ENCODE measurements at places on chromosomes 12 and 14. TPM values are rescaled to one million over a fixed set of nuclear protein-coding genes. Genes with fewer than 3 reads are reported as not detected.

The AICDA gene
- 0.65 TPM for polyA plus RNA-seq

- DNase-seq: peak; percentile 76
Observed at GRCh38 chr12:132327336-132328171, 1.8 kb downstream of the GALNT9 start.

GRCh38 chr12:93706824-93707223 lies 29.6 kb downstream of the CRADD start:
- DNase-seq: no peak

The HOXC6 gene
- 30.0 TPM for polyA plus RNA-seq

The PTPRQ gene
- 36.6 TPM for polyA plus RNA-seq

The RITA1 gene
- 21.5 TPM for polyA plus RNA-seq

- no peak for DNase-seq
Observed at GRCh38 chr12:75954041-75954440, 77.5 kb downstream of the PHLDA1 start.

The SYNDIG1L gene
- polyA plus RNA-seq: 0.31 TPM

DNA sequence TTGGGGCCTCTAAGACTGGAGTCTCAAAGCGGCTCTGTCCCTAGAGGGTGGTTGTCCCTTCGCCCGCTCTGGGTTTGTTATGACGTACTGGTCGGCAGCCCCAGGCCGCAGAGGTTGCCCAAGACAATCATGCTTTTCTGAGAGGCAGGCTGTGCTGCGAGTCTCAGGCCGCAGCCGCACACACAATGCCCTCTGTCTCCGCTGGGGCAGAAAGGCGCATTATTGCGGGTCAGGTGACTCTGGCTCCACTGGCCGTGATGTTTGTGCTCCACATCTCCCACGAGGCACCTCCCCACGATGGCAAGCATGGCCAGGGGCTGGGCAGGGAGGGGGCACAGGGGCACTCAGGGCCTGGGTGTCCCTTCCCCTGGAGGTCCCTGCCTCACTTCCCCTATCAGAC lies 21.0 kb upstream of the PLEKHG3 start:
- DNase-seq: no peak

DNA sequence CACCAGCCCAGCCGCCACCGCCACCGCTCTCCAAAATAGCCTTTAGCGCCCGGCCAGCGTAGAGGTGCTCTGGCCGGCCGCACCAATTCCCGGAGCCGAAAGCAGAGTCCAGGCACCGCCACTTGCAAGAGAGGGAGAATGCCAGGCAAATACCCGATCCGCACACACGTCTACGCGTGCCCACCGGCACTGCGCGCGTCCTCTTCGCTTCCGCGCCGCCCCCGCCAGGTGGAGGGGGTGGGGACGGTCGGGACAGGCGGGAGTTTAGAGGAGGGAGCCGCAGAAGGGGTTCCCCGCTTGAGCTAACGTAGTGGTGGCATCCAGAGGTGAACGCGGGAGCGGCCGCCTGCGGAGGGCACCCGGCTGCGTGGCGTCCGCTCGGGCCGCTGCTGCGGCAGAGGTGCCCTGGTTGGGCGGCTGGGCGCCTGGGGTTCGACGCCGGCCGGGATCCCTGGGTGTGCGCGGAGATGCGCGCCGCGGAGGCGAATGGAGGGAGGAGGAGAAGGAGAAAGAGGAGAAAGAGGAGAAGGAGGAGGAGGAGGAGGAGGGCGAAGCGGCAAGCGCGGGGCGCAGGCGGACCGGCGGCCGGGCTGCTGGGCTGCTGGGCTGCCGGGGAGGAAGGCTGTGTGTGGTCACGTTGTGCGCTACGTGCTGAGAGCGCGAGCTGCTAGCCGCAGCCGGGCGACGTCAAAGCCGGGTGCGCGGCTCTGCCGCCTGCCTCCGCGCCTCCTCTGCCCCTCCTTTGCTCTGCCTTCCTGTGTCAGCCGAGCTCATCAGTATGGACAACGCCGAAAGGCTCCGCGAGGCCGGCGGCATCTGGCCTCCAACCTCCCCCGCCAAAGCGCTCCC lies at the start of gene MDGA2:
Gene MDGA2, minus strand, starts transcription at position 140 of the 849 bp plus-strand sequence.
- DNase-seq: peak; percentile 28

The MYF6 gene
- polyA plus RNA-seq: not detected

DNA sequence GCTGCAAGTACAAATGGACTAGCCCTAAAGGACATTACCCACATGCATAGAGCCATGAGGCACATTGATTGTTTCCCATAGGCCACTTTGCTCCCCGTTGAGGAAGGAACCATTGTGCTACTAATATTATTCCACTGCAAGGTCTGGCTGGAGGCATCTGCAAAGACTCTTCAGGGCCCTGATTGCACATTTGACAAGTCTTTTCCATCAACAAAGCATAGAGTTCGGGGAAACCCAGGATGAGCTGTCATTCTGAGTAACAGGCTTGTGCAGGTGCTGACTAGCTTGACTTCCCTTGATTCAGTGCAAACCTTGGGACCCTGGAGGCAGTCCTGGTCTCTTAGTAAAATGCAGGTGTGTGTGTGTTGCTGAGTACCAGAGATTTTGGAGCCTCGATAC lies 73.8 kb downstream of the SUSD6 start:
- DNase-seq: no peak

The RPL10L gene
- 0.11 TPM for polyA plus RNA-seq

DNA sequence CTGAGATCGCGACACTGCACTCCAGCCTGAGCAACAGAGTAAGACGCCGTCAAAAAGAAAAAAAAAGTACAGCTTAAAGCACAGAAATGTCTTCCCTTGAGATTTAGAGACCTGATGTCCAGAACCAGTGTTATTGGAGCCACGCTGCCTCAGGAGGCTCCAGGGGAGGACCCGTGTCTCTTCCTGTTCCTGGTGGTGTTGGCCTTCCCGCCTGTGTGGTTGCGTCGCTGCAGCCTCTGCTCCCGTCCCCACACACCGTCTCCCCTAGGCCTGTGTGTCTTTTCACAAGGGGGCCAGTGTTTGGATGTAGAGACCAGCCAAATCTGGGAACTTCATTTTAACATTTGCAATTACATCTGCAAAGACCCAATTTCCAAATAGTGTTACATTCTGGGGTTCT lies 8.6 kb upstream of the FBRSL1 start:
- DNase-seq: no peak

Measured in renal pelvis (tissue), 12 donors.